Psoas muscle (tissue), 8 donors: ENCODE measurements at places on chromosomes 13 and 19. TPM values are rescaled to one million over a fixed set of nuclear protein-coding genes. Genes with fewer than 3 reads are reported as not detected.
A peak's percentile ranks its signal among the peaks of the same experiment; 100 is the strongest.

The CLDND2 gene
- 0.30 TPM for polyA plus RNA-seq

DNA sequence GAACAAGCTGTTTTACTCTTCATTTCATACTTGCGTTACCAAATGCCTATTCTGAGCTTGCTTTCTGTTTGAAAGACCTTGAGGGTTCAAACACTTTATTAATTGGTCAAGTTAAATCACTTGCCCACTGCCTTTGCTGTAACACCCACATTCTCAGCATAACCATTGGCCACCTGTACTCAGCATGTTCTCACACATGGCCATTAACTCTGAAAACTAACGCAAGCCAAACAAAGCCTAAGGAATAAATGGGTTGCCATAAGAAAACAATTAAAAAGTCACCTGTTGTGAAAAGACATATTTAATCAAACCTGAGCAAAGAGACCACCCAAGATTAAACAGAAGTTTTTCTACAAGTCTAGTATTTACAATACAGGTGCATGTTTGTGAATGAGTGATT is 517.2 kb upstream of the SPRY2 start:
- DNase-seq = no peak

DNA sequence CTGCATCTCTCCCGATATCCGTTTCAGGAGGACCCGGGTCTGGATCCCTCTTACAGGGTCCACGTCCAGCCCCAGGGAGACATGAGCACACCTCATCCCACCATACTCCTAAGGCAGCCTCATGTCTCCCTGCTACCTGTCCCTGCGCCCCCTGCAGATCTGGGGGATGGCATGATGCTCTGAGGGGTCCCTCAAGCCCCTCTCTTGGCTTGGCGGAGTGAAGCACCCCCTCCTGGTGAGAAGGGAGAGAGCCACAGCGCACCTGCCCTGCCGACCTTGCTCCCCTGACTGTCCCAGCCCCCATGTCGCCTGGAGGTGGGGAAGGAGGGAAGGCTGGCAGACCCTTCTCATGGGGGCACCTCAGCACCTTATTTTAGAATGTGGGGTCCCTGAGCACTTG is 21.5 kb upstream of the ARHGEF7 start:
- no peak for DNase-seq

- no peak for DNase-seq
Measured at GRCh38 chr13:37833411-37833810, 36.2 kb downstream of the TRPC4 start.

The SRRM5 gene
- 0.52 TPM for polyA plus RNA-seq

DNA sequence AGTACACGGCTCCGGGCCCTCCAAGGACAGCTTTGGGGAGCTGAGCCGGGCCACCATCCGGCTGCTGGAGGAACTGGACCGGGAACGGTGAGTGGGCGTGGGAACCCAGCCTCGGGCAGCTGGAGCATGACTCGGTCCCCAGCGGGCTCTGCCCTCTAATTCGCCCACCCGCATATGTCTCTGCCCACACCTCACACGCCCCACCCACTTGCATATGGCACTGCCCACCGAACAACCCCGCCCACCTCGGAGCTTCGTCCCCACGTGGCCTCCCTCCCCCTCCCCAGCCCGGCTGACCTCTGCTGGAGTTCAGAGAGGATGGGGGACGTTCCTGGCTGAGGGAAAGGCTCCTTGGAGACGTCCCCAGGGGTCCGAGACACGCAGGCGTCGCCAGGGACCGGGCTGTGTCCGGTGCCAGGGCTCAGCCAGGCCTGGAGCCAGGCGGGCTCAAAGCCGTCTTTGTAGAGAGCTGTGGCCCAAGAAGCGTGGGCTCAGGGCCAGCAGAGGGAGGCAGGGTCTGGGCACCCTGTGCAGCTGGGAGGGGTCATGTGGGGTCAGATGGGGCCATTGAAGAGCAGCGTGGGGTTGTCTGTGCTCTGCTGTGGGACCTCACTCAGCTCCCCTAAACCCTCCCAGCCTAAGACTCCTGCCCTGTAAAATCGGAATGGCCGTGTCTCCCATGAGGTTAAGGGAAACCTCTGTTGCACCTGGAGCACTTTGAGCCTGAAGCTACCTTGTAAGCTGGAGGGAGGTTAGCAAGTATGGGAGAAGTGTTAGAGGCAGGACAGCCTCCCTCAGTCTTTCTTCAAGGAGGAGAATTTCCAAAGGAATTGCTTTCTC is 3.8 kb downstream of the APC2 start:
- DNase-seq = peak; percentile 61

DNA sequence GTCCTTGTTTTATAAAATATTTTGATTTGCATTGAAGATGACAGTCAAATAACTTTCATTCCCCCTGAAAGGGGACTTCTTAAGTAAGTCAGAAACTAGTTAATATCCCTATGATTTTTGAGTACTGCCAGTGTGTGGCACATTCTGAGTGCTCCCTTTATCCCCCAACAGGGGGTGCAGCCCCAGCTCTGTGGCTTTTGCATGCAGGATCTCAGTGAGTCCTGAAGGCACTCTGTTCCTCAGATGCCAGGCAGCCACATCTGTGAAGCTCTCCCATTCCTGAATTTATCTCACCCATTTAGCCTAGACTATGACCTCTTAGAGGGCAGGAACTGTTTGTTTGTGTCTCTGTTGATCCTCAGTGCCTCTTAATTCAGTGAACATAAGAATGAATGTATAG is 123.1 kb downstream of the CDK8 start:
- no peak for DNase-seq

GRCh38 chr13:37615276-37615675 is 16.7 kb upstream of the POSTN start:
- DNase-seq = no peak

The KLK13 gene
- polyA plus RNA-seq = not detected

DNA sequence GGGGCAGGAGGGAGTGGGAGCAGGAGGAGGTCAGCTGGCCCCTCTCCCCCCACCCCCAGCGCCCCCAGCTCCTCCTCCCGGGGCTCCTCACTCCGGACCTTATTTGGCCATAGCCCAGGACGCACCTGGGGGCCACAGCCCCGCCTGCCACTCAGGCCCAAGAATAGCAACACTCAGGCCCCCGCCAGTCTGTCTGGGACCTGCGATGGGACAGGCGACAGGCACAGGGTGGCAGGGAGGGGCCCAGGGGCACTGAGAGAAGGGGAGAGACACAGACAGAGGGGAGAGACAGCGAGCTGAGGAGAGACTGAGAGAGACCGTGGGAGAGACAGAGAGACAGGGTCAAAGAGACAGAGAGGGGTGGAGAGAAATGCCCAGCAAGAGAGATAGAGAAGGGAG is 10.2 kb downstream of the JOSD2 start:
- peak; percentile 86 for DNase-seq

The TNFRSF19 gene
- polyA plus RNA-seq = 0.35 TPM

GRCh38 chr19:43726736-43727592 is 11.1 kb downstream of the IRGC start:
- no peak for DNase-seq

GRCh38 chr13:112831196-112831595 is 137.8 kb upstream of the MCF2L start:
- DNase-seq = no peak
